Thyroid gland (tissue), 4 donors: ENCODE measurements at places on chromosomes 13 and 19.

DNA sequence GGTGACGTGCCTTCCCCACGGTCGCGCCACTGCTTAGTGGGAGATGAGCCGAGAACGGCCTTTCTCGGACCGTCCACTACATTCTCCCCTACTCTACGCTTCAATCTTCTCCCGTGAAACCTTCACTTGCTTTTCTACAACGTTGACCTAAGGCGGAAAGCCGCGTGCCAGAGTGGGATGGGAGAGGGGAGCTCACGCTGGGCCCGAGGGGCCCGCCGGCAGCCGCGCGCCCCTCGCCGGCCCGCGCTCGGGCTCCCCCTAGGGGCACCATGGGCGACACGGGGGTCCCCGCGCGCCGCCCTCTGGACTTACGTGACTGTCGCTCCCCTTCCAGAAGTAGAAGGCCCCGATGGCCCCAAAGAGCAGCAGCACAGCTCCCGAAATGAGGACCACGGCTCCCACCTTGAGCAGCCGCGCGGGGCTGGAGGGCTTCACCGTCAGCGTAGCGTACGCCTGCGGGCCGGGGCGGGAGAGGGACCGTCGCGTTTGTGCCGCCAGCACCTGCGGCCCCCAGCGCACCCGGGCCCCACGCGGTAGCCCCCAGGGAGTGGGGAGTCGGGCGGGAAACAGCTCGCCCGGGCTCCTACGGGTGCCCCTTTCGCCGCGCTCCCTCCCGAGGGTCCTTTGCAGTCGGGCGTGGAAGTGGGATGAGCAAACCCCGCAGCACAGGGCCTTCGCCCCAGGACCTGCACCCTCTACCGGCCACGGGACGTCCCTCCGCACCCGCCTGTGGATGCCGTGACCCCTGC is 727 bp downstream of the CNMD start:
- peak; percentile 11 for DNase-seq

- no peak for DNase-seq
Observed at GRCh38 chr13:114025714-114026431, 52.0 kb upstream of the C13orf46 start.

DNA sequence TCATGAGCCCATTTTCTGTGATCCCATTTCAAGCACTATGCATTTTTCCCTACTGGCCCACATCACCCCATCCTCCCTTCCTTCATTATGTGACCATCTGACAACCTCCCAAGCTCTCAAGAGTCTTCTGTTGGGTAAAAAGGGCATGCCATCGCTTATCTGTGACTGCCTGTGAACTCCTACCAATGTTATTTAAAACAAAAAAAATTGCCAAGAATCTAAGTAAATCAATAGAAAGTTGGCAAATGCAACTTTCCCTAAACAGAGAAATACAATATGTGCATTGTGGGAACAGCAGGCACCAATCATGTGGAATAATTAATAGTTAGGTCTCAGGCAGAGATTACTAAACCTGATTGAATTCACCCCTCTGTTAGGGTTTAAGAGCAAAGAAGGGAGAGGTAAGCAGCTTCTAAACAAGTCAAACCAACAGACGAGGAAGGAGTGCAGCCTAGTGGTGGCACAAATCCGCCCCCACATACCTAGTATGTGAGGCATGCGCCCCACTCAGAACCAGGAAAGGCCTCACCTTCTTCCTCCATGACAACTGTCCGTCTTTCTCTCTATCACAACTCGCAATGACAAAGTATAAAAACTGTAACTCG is 29.8 kb downstream of the DZIP1 start:
- DNase-seq, result no peak

DNA sequence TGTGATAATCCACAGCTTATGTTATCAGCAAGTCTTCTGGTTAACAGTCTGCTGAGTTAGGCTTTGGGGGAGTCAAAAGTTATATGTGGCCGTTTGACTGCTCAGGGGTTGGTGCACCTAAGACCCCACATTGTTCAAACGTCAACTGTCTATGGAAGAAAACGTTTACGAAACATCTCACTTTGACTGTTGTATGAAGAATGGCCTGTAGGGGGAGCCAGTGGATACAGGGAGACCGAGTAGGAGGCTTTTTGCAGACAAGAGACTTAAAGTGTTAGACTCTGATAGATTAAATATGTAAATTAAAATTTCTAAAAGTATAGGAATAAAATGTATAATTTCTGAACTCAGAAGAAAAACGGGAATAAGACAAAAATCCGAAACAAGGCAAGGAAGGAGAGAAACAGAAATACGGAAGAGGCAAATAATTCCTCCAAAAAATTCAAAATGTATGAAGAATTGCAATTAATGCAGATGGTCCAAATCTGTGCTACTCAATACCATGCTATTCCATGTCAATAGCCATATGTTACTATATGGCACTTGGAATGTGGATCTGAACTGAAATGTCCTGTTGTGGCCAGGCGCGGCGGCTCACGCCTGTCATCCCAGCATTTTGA is 37.8 kb downstream of the TNFSF14 start:
- peak; percentile 53 for DNase-seq

DNA sequence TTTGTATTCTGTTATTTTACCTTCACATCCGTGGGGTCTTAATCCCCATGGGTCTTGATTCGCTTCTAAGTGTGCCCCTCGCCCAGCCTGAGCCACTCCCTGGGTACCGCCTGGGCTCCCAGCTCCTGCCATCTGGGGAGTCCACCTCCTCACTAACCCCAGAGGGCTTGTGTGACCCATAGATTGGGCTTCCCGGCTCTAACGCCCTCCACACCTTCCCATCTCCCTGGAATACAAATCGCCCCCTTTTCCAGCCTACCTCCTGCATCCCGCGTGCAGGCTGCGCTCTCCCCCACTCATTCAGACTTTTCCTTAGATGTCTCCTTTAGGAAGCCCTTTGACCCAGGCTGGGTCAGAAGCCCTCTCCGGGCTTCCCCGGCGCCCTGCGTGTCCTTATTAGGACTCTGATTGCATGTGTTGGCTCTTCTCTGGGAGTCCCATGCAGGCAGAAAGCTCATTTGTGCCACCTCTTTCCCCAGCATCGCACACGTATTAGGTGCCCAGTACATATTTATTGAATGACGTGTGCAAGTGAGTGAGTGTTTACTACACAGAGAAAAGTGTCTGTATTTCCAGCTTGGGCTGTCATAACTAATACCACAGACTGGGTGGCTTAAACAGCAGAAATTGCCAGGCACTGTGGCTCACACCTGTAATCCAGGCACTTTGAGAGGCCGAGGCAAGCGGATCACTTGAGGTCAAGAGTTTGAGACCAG is 757 bp downstream of the CCDC124 start:
- no peak for DNase-seq

- no peak for DNase-seq
Observed at GRCh38 chr13:106098778-106099177, 436.7 kb downstream of the EFNB2 start.

- peak; percentile 43 for DNase-seq
Observed at GRCh38 chr13:31765138-31765785, 25.9 kb downstream of the RXFP2 start.

GRCh38 chr13:113074401-113074800 is 31.2 kb upstream of the F7 start:
- no peak for DNase-seq

DNA sequence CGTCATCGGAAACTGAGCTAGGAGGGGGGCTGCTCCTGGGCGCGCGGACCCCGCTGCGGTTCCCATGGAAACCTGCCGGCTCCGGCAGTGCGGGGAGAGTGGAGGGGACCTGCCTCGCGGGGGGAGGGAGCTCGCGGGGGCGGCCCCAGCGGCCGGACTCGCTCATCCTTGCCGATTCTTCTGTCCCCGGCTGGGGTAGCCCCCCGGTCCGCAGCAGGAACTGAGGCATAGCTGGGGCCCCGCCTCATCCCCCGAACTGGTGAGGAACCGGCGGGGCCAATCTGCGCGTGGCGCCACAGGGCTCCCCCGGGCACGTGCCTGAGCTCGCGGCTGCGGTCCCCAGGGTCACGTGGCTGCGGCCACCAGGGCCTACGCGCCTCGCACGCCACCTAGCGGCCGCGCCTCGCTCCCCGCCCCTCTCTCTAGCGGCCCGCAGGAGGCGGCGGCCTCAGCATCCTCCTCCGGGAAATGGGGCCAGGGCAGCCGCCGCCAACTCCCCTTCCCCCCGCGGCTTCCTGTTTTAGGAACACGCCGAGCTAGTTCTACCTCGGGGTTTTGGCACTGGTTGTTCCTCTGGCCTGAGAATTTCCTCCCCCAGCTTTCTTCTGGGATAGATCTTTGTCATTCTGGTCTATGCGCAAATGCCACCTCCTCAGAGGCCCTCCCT is 1.7 kb upstream of the ELAVL3 start:
- DNase-seq, result peak; percentile 78

DNA sequence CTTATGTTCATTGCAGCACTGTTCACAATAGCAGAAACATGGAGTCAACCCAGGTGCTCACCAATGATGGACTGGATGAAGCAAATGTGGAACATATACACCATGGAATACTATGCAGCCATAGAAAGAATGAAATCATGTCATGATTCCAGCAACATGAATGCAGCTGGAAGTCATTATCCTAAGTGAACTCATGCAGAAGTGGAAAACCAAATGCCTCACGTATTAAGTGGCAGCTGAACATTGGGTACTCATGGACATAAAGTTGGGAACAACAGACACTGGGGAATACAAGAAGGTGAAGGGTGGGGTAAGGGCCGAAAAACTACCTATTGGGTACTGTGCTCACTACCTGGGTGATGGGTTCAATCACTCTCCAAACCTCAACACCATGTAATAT is 915.9 kb downstream of the UQCRFS1 start:
- DNase-seq, result no peak

- no peak for DNase-seq
Observed at GRCh38 chr19:3695986-3696659, 4.1 kb downstream of the PIP5K1C start.

DNA sequence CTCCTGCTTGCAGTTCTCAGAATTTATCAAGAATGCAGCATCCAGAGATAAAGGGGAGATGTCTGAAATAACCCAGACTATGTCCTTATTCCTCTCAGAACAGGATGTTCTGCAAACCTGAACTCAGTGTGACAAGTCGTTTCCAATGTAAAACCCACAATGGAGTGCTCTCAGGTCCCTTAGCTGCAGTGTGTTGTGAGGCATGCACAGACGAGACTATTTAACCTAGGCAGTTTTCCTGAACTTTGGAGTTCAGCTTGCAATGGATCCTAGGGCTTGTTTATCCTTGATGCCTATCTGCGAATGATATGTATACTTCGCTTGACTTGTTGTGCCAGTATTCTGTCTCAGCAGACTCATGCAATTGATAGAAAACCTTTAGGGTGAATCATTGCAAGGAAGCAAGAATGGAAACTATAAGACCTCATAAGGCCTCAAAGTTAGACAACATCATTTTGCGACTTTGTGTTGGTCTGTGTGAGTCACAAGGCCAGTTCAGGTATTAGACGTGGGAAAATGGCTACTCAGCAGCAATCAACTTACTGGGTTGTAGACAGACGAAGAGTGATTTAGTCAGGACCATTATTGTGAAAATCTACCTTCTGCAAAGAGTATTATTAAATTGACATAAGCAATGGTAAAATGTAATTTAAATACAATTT is 2439.9 kb upstream of the PCDH20 start:
- DNase-seq, result no peak

DNA sequence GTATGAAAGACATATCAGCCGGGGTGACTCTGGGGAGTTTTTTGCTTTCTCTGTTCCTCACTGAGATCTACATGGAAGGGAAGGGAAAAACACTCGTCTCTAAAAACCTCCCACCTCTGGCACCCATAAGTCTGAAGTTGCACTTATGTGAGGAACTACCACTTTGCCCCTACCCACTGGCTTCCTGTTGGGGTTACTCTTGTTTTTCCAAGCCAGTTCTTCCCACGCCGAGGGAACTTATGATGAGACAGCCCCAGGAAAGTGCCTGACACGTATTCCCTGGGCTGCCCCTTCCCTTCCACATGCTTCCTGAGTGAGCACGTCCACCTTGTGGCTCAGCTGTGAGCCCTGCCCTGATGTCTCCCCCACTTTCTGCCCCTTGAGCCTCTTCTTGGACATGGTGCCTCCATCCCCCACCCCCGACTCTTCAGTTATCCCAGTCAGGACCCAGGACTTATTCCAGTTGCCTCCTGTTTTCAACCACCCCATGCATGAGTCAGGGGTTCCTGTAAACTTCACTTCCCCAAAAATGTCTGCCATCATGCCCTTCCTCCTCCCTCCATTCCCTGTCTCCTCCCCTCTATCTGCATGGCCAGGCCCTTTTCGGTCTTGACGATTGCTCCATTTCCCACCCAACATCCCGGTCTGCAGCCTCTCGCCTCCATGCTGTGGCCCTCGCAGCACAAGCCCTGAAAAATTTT is 5.1 kb upstream of the SIGLEC7 start:
- no peak for DNase-seq

- DNase-seq, result no peak
Observed at GRCh38 chr13:34608331-34608730, 333.7 kb upstream of the NBEA start.

GRCh38 chr19:47247308-47247990 is 8.9 kb upstream of the CCDC9 start:
- DNase-seq, result peak; percentile 85

GRCh38 chr13:81639984-81640582 is 1299.2 kb upstream of the SPRY2 start:
- peak; percentile 3 for DNase-seq

DNA sequence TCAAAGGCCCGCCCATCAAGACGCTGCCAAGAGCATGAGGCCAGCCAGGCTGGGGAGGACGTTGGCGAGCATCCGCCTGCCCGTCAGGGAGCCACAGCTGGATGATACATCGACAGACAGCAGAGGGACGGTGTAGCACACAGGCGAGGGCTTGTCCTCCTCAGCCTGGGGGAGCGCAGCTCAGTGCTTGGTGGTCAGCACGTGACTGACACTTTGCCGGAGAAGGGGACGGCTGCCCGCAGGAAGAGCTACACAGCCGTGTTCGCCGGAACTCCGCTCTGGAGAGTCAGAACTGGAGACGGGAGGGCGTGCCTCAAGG is 34.1 kb downstream of the CSNK1G2 start:
- DNase-seq, result no peak

- no peak for DNase-seq
Observed at GRCh38 chr19:58560007-58560887, 1.8 kb upstream of the UBE2M start.
